SK-N-SH (cell line): ENCODE measurements at places on chromosomes 4 and X. TPM values are rescaled to one million over a fixed set of nuclear protein-coding genes. Genes with fewer than 3 reads are reported as not detected.

DNA sequence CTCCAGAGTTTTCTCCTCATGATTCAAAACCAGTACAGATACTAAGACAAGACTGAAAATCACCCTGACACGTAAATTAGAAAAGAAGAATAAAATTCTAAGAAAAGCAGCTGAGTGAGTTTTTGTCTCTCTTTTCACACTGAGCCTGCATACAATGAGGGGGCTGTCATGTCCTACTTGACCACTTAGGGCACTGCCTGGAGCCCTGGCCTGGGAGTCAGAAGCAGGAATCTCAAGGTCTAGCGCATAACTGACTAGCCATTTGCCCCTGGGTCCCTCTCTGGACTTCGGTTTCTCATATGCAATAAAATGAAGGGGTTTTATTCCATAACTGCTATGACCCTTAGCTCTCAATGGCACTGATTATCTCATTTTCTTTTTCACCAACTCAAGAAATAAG lies 36.7 kb upstream of the SLC25A4 start:
- DNase-seq: no peak

GRCh38 chr4:94256144-94256783 lies 48.6 kb downstream of the SMARCAD1 start:
- DNase-seq: no peak

PRRG1 gene
- 3.0 and 4.0 TPM in 2 replicates for polyA plus RNA-seq

- no peak for DNase-seq
Measured at GRCh38 chr4:187685247-187685646, 310.3 kb upstream of the ZFP42 start.

DNA sequence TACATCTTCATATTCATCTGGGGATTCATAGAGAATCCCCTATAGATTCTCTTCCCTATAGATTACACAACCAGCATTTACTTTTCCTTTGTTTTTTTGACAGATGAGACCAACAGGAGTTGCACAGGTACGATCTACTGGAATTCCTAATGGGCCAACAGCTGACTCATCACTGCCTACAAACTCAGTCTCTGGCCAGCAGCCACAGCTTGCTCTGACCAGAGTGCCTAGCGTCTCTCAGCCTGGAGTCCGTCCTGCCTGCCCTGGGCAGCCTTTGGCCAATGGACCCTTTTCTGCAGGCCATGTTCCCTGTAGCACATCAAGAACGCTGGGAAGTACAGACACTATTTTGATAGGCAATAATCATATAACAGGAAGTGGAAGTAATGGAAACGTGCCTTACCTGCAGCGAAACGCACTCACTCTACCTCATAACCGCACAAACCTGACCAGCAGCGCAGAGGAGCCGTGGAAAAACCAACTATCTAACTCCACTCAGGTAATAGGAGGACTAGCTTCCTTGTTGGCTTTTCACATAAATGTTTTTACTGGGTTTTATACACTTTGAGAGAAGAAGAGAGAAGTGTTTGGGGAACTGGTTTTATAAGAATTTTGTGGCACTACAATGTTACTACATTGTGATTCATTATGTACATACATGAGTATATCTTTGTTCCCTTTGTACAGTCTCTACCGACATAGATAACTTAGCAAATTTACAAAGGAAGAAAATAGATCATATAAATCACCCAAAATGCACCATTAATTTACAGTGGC lies 137.2 kb downstream of the DIPK2B start:
- DNase-seq: no peak

EPGN gene
- 0.23 and 0.52 TPM in 2 replicates for polyA plus RNA-seq

GRCh38 chr4:70868778-70869177 lies 29.1 kb upstream of the GRSF1 start:
- no peak for DNase-seq

ARX gene
- not detected in 2 replicates for polyA plus RNA-seq

USO1 gene
- polyA plus RNA-seq: 25.6 and 38.8 TPM in 2 replicates
